ENCODE measurements at places on chromosomes 6 and 20.

DNA sequence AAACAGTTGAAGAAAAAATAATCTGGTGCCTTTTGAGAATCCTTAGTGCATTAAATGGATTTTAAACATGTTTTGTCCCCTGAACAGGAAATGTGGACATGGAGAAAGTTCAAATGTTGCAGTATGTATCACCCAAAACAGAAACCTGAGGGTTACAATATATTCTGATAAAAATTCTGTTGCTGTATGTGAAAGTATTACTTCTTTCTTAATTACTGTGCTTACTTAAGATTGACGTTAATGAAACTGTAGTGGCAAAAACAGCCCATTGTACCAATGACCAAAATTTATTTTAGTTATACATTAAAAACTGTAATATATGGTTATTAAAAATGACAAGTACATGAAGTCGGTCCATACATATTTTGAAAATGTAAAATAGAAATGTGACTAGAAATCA, 100.6 kb downstream of the PRDM1 start:
- DNase-seq, result no peak

DNA sequence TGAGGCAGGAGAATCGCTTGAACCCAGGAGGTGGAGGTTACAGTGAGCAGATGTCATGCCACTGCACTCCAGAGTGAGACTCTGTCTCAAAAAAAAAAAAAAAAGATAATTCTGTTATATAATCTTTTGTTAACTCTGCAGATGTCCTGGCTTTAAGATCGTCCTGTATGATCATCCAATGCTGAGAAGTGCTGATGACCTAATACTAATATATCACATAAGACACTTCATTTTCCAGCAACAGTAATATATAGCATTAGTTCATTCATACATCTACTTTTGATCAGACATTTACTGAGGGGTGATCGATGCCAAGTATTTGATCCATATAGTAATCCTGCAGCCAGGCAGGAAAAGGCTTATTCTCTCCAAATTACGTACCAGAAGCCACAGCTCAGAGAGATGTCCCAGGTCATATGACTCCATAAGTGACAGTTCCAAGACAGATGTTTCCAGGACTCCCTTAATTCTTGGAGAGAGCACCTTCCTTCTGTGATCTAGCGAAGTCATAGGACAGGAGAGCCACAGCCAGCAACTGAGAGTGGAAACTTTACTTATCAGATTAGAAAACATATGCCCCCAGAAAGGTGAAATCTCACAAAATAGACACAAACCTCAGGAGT, 60.7 kb downstream of the SHLD1 start:
- no peak for DNase-seq

DNA sequence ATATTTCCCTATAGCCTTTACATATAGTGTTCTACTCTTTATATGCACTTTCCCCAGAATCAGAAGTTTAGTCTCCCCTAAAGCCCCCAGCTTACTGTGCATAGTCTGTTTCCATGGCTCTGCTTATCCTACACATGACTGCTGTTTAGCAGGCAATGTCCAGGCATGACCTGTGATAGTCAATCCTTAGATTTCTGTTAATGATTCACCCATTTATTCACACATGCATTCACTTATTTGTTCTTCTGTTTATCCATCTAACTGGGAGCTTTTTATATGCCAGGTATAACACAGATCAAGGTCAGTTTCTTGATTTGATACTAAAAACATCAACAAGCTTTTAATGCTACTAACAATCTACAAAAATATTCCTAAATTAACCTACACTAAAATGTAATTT, 300.8 kb downstream of the PHF3 start:
- DNase-seq, result no peak

DNA sequence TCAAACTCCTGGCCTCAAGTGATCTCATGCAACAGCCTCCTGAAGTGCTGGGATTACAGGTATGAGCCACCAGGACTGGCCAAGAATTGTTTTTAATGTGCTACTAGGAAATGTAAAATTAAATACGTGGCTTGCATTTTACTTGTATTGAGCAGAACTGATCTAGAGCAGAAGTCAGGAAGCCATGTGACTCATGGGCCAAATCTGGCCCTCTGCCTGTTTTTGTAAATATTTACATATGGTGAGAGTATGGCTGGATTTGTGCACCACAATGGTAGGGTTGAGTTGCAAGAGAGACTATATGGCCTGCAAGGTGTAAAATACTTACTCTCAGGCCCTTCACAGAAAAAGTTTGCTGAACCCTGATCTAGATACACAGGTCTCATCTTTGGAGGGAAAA, 75.8 kb downstream of the LAMP5 start:
- no peak for DNase-seq

- DNase-seq, result no peak
Measured at GRCh38 chr6:141123497-141123896, 1009.2 kb upstream of the GJE1 start.

DNA sequence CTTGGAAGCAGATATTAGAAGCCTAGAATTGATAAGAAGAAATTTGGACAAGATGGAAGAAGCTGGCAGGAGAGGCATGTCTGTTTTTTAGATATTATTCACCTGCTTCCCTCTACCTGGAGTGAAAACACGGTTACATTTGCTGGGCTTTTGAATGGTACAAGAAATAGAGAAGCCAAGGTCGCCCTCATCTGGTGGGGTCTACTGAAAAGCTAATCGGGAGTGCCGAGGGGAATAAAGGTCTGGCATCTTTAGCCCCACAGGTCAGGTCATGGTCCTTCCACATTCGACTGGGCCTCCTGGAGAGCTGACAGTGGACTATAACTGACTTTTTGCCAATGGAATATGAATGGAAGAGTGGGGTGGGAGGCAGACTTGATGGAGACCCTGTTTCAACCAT, 4.6 kb upstream of the C2 start:
- DNase-seq, result no peak

GRCh38 chr20:44268802-44269201, 21.7 kb downstream of the GDAP1L1 start:
- no peak for DNase-seq

All from germinal center (tissue), 1 donor.